RPMI8226 (cell line): ENCODE measurements at places on chromosomes 5 and 9.

- no peak for DNase-seq
Measured at GRCh38 chr5:142253938-142254337, 70.9 kb downstream of the SPRY4 start.

DNA sequence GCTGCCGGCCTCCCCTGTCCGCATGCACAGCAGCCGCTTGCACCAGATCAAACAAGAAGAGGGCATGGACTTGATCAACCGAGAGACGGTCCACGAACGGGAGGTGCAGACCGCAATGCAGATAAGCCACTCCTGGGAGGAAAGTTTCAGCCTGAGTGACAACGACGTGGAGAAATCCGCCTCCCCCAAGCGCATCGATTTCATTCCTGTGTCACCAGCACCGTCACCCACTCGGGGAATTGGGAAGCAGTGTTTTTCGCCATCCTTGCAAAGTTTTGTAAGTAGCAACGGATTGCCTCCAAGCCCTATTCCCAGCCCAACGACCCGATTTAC, 75.3 kb downstream of the PIP5K1B start:
- no peak for DNase-seq

DNA sequence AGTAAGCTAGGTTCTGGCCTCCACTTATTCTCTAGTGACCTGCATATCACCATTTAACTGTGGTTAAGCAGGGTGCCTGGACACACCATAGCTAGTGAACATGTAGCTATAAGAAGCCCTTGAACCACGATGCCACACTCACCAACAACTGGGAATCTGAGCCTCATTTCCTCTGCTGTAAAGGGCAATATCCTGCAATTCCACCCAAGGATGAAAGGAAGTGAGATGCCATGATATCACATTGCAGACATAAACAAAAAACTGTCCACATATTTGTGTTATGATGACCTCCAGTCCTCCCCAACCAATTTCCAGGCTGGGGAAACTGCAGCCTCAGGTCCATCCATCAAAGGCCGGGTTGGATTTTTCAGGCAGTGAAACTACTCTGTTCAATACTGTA, 10.4 kb downstream of the TNIP1 start:
- no peak for DNase-seq

DNA sequence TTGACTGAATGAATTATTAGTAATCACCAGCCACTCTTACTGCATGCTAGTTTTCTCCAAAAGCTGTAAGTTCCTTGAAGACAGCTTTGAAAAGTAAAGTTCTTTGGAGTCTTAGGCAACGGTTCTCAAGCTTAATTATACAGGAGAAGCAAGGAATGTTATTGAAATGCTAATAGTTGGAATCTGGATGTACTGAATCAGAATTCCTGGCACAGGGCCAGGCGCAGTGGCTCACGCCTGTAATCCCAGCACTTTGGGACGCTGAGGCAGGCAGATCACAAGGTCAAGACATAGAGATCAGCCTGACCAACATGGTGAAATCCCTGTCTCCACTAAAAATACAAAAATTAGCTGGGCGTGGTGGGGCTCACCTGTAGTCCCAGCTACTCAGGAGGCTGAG, 33.4 kb downstream of the GRIA1 start:
- DNase-seq = no peak

DNA sequence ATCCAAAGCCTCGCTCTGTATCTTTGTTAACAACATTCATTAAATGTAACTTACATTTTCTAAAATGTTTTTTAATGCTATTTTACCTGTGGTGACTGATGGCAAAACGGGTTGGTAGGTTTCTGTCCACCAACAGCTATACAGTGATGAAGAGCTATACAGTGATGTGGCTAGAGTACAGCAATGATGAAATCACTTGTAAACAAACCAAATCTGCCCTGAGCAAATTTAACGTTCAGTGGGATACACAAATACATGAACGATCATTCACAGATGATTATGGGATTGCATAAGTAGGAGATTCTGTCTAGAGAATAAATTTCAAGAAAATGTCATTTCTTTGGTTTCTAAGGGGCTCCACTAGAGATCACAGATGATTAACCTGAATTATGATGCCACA, 132.7 kb downstream of the MPDZ start:
- no peak for DNase-seq

DNA sequence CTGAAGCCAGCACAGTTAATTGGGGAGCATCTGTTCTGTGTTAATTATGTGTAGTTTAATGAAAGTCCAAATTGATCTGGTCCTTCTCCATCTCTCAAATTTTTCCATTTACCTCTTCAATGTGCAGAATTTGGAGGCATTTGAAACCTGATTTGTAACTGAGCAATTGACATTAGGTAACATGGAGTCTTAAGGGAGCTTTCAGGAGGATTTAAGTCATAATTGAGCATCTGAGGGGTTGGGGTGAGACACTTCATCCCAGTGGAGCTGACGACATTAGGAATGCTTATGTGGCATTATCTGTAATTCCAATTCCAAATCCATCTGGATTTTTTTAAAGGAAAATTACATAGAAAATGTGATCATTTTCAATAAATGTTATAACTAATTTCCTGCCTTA, 1015.9 kb downstream of the TLE1 start:
- no peak for DNase-seq
